ENCODE measurements at places on chromosomes 7 and 10.

DNA sequence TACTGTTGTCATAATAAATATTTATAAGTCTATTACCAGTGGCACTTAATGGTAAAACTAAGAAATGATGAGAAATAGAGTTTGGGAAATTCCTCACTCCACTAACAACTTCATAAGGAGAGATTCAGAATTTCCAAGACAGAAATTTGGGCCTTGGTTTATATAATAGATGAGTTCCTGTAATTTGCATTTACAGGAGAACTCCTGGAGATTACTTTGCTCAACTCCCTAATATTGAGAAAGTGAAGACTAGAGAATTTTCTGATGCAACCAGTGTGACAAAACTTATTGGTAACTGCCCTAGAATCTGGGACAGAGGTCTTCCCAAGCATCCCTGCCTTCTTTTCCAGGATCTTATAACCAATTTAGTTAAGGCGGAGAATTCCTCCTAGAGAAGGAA lies 49.1 kb upstream of the GSAP start:
- DNase-seq: no peak

DNA sequence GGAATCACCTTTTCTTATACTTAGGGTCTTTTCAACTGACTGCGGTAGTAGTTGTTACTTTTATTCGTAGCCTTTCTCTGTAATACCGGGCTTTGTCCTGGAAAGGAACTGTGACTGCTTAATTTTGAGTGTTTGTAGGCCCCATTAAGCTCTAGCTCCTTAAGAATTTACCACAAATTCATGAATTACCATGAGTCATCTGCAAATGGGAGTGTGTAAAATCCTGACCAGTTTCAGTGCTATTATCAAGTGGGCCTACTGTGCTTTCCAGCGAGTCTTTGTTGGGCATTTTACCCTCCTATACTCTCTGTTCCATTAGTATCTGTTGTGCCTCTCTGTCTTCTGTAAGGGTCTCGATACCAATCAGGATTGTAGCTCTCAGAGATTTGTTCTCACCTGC lies 49.7 kb downstream of the ZMYND11 start:
- no peak for DNase-seq

- no peak for DNase-seq
Observed at GRCh38 chr10:104099941-104100340, 14.3 kb upstream of the COL17A1 start.

DNA sequence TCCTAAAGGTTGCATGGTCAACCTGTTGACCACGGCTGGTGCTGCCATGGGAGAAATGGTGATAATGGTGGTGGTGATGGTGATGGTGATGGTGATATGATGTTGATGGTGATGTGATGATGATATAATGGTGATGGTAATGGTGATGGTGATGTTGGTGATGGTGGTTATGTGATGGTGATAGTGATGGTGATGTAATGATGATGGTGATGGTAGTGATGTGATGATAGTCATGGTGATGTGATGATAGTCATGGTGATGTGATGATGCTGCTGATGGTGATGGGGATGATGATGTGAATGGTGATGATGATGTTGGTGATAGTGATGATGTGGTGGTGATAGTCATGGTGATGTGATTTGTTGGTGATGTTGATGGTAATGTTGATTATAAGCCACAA lies 23.9 kb downstream of the POU6F2 start:
- DNase-seq: no peak

DNA sequence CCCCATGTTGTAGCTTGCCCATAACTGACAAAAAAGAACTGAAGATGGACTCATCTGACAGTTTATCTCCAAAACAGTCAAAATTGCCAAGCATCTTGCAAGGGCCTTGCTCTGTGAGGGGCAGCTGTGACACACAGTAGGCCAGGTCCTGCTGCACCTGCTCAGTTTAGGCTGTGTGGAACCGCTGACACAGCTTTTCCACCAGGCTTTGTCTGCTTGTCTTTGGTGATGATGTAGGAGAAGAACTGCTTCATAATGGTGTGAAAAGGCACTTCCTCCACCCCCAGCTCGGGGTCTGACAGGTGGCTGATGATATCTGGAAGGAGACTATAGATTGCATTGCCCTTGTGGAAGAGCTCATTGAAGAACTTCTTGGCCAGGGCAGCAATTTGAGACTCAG lies 92.6 kb downstream of the NPSR1 start:
- DNase-seq: no peak
